ENCODE measurements at places on chromosomes 3 and 15.

GRCh38 chr3:61409638-61410037 lies 151.7 kb upstream of the PTPRG start:
- DNase-seq = no peak

DNA sequence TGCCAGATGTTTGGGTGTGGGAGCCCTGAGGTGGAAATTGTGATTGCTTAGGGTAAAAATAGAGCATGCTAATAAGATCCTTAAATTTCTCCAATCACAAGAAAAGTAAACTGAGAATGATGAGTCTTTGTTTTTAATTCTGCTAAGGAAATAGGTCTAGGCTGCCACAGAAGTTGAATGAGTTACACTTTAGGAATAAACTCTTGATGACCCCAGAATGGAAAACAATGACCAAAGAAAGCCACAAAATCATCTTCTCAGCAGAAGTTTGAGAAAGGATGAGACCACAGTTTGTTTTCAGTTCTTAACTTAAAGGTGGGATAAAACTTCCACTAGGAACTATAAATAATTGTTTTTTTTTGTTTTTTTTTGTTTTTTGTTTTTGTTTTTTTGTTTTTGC lies 164.6 kb upstream of the BCL6 start:
- DNase-seq = no peak

- DNase-seq = no peak
Measured at GRCh38 chr3:72370947-72371346, 477.3 kb downstream of the SHQ1 start.

GRCh38 chr3:197791892-197792647 lies 1.0 kb downstream of the LRCH3 start:
- no peak for DNase-seq

Data from AG20443 (cell line).